Left colon (tissue), 2 donors: ENCODE measurements at places on chromosomes 7 and 10.

GRCh38 chr7:79711660-79712059, 258.2 kb upstream of the MAGI2 start:
- DNase-seq, result no peak

GRCh38 chr10:21972584-21972983, 30.9 kb downstream of the DNAJC1 start:
- no peak for DNase-seq

- DNase-seq, result no peak
Measured at GRCh38 chr10:90126256-90126595, 424.8 kb downstream of the KIF20B start.

GRCh38 chr7:158662610-158663427, 41.8 kb downstream of the NCAPG2 start:
- no peak for DNase-seq

DNA sequence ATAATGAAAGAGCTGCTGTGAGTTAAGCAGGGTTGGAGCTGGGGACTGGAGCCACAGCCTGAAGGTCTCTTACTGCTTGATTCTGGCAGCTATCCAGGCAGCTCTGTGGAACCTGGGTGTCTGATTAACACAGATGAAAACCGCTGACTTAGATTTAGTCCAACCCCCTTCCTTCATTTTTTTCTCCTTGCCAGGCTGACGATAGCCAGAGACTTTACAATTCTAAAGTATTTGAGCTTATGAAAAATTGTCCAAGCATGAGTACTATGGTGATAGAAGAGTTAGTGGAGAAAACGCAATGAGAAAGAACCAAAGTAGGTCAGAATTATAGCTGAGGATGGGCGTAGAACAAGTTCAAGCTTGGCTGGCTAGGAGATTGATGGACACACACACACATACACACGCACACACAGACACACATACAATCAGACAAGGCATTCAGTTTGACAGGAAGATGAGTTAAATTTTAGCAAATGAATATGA, 13.5 kb upstream of the GPR85 start:
- DNase-seq, result no peak

- no peak for DNase-seq
Measured at GRCh38 chr7:95886501-95887090, 114.2 kb downstream of the DYNC1I1 start.

- DNase-seq, result no peak
Measured at GRCh38 chr7:85070967-85071628, 115.8 kb downstream of the SEMA3D start.

DNA sequence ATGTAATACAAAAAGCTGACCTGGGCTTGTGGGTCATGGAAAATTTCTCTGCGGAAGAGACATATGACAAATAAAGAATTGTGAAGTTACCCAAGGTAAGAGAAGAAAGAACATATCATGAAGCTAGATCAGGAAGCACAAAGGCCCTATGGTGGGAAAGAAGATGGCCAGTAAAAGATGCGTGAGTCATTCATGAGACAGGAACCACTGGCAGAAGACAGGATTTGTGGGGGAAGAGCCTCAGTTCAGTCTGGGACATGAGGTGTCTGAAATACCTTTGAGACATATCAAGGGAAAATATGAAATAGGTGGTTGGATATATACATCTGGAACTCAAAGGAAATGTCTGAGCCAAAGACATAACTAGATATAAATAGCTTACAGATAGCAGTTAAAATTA, 27.7 kb upstream of the AMPH start:
- no peak for DNase-seq

GRCh38 chr10:14671386-14671831, 103.3 kb downstream of the FAM107B start:
- no peak for DNase-seq

- no peak for DNase-seq
Measured at GRCh38 chr7:95863-96260, 96.5 kb upstream of the FAM20C start.

- no peak for DNase-seq
Measured at GRCh38 chr7:46257761-46258448, 336.8 kb upstream of the IGFBP3 start.

- DNase-seq, result no peak
Measured at GRCh38 chr7:54141576-54141975, 400.6 kb upstream of the VSTM2A start.

DNA sequence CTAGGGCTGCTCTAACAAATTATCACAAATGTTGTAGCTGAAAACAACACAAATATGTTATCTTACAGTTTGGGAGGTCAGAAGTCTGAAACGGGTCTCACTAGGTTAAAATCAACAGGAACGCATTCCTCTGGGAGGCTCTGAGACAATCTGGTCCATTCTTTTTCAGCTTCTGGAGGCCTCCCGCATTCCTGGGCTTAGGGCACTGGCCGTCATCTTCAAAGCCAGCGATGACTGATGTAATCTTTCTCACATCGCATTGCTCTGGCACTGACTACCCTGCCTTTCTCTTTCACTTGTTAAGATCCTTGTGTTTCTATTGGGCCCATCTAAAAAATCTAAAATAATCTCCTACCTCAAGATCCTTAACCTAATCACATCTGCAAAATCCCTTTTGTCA, 1071.5 kb upstream of the C7orf33 start:
- no peak for DNase-seq

DNA sequence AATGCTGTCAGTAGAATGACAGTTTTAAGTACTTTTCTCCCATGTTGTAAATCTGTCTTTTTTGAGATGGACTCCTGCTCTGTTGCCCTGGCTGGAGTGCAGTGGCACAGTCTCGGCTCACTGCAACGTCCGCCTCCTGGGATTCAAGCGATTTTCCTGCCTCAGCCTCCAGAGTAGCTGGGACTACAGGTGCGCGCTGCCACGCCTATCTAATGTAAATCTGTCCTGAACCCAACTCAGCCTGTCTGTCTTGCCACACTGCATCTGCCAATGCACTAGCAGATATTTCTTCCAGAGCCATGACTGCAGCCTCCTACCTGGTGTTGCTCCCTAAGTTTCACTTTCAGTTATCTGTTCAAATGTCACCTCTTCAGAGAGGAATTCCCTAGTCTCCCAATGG, 264.1 kb downstream of the PHF14 start:
- DNase-seq, result no peak

DNA sequence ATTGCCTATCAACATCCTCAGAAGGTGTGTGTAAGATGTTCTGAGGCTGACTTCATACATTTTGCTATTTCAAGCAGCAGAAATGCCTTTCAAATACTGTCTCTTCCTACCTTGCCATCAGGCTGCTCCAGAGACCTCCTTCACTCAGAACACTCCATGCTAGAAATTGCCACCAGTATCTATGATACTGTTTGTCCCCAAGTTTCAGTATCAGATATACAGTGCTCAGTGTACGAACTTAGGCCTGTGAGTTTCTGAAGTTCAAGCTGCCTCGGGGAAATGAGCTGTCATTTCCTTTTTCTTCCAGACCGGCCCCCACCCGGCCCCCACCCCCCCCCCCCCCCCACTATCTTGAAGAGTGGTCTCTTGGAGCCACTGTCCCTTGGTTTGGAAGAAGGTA, 373.4 kb upstream of the CHRM2 start:
- DNase-seq, result no peak

DNA sequence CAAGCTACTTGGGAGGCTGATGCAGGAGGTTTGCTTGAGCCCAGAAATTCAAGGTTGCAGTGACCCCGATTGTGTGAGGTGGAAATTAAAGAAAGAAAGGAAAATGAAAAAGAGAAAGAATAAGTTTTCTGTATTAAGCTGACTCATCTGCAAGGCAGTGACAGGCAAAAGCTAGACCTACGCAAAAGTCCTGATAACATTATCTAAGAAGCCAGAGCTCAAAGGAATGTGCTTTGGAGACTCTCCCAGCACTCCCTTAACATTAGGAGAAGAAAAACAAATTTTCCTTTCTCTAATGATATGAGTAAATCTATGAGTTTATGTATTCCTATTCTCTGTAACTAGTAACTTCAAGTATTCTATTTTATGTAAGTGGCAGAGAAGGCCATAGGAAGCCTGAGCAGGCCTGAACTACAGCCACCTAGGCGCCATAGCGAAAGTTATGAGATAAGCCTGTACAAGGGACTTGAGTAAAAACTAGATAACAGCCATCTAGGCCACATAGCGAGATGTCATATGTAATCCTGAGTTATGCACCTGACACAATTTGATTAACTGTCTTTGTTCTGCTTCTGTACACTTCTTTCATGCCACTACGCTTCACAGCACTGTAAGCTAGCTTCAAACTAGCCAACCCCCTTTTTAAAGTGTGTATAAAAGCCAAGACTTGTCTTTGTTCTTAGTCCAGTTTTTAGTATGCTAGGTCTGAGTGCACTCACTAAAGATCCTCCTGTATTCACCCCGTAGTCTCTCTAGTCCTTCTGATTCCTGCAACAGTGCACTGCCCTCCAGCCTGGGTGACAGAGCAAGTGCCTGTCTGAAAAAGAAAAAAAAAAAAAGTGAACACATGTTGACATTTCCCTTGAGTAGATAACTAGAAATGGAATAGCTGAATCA, 9.4 kb upstream of the ZWINT start:
- DNase-seq, result no peak

- no peak for DNase-seq
Measured at GRCh38 chr10:133203652-133204195, 26.3 kb upstream of the UTF1 start.

GRCh38 chr10:52472406-52473146, 158.5 kb downstream of the DKK1 start:
- DNase-seq, result no peak

DNA sequence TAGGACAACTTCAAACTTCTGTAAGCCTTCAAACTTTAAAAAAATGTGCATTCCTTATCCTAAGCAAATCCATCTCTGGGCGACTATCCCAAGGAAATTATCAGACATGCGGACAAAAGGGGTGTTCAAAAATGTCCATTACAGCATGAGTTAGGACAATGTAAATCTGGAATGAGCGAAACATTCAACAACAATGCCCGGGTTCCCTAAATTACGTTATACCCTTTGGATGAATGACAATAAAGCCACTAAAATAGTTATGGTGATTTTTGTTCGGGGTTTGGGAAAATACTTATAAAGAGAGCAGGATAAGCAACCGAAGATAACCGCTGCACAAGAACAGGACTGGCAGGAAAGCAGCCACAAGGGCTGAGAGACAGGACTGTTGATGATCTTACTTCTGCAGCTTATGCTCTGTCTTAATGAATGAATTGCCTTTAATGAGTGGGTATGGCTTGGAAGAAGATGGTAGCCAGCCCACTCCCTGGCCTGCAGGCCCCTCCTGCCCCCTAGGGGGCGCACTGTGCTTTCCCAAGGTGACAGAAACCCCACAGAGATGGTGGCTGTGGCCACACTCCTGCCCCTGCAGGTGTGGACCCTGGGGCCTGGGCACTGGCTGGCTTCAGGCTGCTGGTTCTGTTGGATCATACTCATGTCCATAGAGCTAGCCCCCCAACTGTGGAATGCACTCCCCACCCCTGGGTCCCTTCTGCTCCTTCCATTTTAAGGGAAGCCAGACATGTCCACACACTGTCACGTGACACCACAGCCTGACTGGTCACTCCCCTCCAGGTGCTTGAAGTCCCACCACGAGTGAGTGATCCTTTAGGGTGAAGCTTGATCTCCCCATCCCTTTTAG, 45.0 kb downstream of the ZCCHC24 start:
- no peak for DNase-seq

- peak; percentile 55 for DNase-seq
Measured at GRCh38 chr7:28020302-28020940, 160.2 kb downstream of the JAZF1 start.

- DNase-seq, result no peak
Measured at GRCh38 chr7:134662871-134663205, 16.2 kb downstream of the BPGM start.
